ENCODE measurements at places on chromosomes 3 and 15.

DNA sequence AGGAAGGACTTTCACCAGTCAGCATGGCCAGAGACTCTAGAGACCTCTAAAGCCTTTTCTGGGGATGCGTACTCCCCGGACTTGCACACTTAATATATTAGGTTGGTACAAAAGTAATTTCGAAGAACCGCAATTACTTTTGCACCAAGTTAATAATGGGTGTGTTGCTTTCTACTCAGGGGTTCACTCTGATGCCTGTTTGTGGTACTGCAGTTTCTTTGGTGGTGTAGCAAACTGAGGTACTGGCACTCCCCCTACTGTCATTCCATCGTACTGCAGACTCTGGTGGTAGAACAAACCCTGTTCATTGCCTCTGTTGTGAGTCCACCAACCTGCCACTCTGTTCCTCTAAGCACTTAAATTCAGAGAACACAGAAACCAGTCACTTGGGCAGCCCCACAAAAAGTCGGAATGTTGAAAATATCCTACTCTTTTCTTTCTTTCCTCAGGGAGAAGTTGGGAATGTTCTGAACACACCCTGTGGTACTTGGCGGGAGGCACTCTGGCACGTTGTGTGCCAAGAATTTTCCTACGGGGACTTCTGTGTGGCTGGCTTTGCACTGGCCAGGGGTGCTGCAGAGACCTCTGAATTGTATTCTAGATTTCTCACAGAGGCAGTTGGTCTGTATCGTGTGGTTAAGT, 46.3 kb downstream of the GABRG3 start:
- no peak for DNase-seq

DNA sequence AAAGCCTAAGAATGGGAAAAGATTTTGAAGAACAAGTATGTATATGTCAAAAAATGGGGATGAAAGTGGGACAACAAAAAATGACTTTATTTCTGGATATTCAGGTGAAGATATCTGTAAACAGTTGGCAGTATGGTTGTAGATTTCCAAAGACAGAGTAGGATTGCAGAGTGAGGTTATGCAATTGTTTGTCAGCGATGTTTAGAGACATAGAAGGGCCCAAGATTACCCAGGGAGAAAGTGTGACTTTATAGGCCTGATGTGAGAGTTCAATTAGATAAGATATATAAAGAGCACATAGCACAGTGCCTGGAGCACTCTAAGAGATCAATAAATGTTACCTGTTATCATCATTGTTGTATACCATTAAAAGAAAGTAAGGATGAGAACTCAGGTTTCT, 319.8 kb downstream of the DOCK3 start:
- DNase-seq, result no peak

DNA sequence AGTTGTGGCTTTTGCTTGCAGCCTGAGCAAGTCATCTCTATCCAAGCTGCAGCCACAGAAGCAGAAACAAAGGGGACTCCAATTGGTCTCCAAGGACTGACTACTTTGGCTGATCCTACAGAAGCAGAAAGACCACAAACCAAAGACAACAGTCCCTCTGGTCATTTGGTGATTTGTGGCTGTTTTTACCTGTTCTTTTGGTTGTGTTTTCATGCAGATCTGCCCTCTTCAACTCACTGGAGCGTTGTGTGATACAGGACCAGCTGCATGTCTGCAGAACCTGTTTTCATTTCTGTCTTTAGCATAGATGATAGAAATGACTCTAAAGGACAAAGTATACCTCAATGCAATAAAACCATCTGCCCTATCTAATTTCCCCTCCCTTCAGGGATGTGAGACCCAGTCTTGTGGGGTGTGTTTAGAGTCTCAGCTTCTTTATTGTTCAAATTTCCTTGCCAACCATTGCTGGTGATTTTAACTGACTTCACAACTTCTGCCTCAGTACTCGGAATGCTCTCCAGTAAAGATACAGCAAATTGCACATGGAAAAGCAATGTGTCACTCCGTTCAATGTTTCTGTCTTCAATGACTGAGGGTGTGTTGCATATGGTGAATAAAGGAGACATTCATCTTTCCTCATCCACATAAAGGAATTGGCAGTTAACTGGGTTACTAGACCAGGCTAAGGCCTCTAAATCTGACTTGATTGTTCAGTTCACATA, 48.9 kb upstream of the SLC7A14 start:
- no peak for DNase-seq

- DNase-seq, result no peak
Measured at GRCh38 chr3:29310865-29311264, 30.0 kb downstream of the RBMS3 start.

- no peak for DNase-seq
Measured at GRCh38 chr15:29143293-29143692, 126.3 kb downstream of the NSMCE3 start.

- no peak for DNase-seq
Measured at GRCh38 chr15:60527456-60527855, 48.5 kb upstream of the ICE2 start.

DNA sequence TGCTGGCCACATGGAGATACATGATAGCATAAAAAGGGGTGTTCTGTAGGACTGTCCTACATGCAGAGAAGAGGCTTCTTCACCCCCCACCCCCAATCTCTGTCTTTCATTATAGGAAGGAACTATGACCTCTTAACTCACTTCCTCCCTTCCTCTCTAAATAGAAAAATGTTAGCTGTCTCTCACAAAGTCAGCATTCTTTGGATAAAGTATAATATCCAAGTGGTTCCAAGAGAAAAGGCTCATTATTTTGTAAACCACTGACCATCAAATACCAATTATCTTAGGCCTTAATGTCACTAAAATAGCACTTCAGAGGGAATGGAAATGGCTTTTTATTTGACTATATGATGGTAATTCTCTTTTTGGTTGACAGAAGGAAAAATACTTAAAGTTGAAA, 95.3 kb upstream of the SLC2A2 start:
- DNase-seq, result no peak

GRCh38 chr15:70153921-70154717, 56.4 kb upstream of the TLE3 start:
- DNase-seq, result no peak

DNA sequence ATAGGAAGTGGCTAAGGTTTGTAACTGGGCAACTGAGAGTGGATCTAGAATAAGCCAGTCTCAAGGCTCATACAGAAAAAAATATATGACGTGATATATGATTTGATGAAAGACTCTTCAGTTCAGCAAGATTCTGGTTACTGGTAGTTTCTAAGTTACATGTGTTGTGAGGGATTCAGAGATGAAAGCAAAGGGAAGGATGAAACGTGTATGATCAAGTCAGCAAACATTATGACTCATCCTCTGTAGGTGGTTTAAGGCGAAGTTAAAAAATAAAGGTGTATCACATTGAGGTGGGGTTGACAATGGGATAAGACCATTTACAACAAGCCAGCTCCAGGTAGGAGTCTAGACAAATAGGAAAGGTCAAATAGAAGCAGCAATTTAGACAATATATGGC, 16.2 kb downstream of the TERC start:
- DNase-seq, result no peak

DNA sequence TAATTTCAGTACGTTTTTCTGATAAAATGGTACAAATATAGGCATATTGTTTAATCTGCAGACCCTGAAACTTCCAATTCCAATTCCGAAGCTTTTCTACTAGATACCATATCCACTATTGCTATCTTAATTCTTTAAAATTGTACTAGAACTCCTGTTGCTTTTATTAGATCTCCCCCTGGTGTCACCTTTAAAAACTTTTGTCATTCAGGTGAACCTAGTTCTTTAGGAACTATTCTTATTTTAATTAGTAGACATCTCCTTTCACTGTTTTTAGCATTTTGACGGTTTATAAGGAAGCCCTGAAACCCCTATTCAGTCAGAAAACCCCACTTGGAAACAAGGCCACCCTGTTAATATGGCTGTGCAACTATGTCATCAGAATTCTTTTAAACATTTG, 22.3 kb downstream of the C2CD4B start:
- no peak for DNase-seq

DNA sequence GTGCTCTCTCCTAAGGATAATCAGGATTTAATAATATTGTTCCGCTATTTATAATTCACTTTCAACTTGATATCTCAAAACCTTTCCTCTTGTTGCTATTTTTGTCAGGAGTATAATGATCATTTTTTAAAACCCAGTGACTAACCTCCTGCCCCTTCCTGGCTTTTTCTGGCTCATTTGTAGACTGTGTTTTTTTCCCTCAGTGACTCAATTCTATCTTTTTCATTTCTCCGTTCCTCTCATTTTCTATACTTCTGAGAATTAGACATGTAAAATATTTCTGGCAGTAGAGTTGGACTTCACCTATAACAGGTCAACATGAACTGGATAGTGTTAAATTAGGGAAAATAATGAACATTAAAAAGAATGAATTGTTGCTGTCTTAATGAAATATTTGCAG, 490.7 kb downstream of the EDEM1 start:
- no peak for DNase-seq

DNA sequence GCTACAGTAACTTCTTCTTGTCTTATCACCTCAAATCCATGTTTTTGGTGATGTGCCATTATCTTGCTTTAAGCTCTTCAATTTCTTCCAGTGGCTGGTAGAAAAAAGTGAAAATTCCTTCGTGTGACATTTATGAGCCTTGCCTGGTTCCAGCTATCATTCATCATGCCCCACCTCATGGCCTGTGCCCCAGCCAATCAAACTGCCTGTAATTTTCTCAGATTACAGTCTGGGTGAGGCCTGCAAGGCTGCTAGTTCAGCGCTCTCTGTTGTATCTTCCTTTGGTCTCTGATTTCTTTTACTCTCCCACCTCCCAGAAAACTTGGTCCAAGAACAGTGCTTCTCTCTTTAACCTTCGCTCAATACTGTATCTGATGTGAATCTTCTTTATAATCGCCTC, 249.3 kb upstream of the ZNF717 start:
- no peak for DNase-seq

DNA sequence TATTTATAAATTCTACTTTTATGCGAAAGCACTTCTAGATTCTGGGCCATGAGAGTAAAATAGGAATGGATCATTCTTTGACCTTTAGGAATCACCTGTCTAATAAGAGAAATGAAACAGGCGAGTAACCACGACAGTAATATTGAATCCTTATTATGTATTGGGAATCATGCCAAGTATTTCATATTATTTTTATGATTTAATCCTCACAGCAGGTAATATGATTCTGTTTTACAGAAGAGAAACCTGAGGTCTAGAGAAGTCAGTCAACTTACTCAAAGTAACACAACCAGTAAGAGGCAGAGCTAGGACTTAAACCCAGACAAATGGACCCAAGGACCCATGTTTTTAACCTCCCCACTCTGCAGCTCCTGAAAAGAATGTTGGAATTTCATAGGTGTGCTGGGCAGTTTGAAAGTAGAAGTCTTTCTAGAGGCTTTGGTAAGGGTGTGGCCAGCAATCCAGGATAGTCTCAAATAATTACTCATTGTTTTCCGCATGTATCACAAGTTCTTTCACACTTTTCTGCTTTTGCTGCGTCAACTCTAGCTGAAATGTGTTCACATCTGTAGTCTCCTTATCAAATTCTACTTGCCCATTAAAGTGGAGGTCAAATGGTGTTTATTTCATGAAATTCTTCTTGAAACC, 181.7 kb downstream of the TPRG1 start:
- no peak for DNase-seq

All from activated naive CD4-positive, alpha-beta T cell (primary cell).